ENCODE measurements at places on chromosomes 2 and 18. TPM values are rescaled to one million over a fixed set of nuclear protein-coding genes. Genes with fewer than 3 reads are reported as not detected.

PJVK gene
- 4.3 TPM for total RNA-seq

CCBE1 gene
- total RNA-seq, result 60.9 TPM

TBR1 gene
- not detected for total RNA-seq

WNT10A gene
- not detected for total RNA-seq

ITGB6 gene
- total RNA-seq, result not detected

TTC31 gene
- 10.7 TPM for total RNA-seq

MYO5B gene
- under 0.01 TPM for total RNA-seq

CCDC150 gene
- total RNA-seq, result 3.9 TPM

C2orf80 gene
- total RNA-seq, result not detected

ARID5A gene
- 7.2 TPM for total RNA-seq

PDE11A gene
- not detected for total RNA-seq

ASB3 gene
- 32.6 TPM for total RNA-seq

ERMN gene
- total RNA-seq, result 0.17 TPM

BMP10 gene
- total RNA-seq, result not detected

HAAO gene
- total RNA-seq, result 2.8 TPM

LYG1 gene
- total RNA-seq, result 0.50 TPM

ADGRF3 gene
- total RNA-seq, result not detected

ABHD1 gene
- 0.26 TPM for total RNA-seq

ANKRD29 gene
- total RNA-seq, result 6.9 TPM

PRKAG3 gene
- 0.26 TPM for total RNA-seq

CFAP53 gene
- 0.99 TPM for total RNA-seq

C2orf66 gene
- total RNA-seq, result 0.26 TPM

SERPINB10 gene
- total RNA-seq, result not detected

NCL gene
- total RNA-seq, result 97.6 TPM

DSEL gene
- total RNA-seq, result 157 TPM

SERPINB11 gene
- not detected for total RNA-seq

NEURL3 gene
- not detected for total RNA-seq

REEP1 gene
- total RNA-seq, result not detected

CXCR2 gene
- not detected for total RNA-seq

LRATD1 gene
- 0.51 TPM for total RNA-seq

All from fibroblast of lung (primary cell).